Testis (tissue), 5 donors: ENCODE measurements at places on chromosomes 6 and 20. TPM values are rescaled to one million over a fixed set of nuclear protein-coding genes. Genes with fewer than 3 reads are reported as not detected.

GRCh38 chr6:149190224-149190831 is 127.2 kb upstream of the TAB2 start:
- DNase-seq: peak; percentile 30

DNA sequence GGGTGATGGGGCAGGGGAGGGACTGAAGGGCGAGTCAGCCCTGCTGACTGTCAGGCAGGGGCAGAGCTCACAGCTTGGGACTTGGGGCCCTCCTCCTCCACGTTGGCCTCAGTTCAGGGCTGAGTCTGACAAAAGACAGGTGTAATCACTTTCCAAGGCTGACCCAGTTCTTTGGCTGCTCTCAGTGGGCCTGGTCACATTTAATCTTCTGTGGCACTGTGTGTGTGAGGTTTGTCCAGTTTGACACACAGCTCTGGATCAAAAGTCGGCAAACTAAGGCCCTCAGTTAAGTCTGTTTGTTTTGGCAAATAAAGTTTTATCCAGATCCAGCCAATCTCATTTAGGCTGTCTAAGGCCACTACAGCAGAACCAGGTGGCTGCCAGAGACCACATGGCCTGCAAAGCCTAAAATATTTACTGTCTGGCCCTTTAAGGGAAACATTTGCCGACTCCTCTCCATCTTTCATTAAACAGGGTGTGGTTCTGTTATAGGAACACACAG is 5.1 kb upstream of the MAP1LC3A start:
- DNase-seq: no peak

GRCh38 chr6:161246725-161247124 is 27.1 kb downstream of the AGPAT4 start:
- no peak for DNase-seq

GRCh38 chr6:137964876-137965275 is 97.8 kb downstream of the TNFAIP3 start:
- DNase-seq: no peak

The TP53TG5 gene
- total RNA-seq: 12.3 TPM

The FAM184A gene
- 24.3 TPM for total RNA-seq
